Hepatocyte (in vitro differentiated cells): ENCODE measurements at places on chromosomes 16 and 17.
A peak's percentile ranks its signal among the peaks of the same experiment; 100 is the strongest.

DNA sequence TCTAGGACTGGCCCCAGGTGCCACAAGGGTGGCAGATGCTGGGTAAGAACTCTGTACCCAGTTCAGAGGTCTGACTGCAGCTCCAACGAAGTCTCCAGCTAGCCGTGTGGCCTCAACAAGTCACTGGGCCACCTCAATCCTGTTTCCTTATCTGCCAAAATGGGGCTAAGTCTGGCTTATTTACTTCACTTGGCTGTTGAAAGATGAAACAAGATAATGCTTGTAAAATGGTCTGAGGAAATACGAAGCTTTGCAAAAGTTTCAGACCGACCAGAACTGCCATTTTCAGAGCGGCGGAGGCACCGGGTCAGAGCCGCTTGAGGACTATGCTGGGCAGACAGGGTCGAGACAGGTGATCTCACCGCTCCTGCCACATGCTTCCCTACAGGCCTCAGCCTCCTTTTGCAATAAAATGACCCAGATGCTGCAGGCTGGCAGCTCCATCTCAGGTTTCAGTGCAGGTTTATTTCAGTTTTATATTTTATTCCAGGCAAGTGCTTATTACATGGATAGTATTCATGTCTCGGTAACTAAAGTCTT lies 17.2 kb downstream of the MNT start:
- no peak for DNase-seq

GRCh38 chr17:65173284-65173793 lies 36.2 kb downstream of the RGS9 start:
- DNase-seq: peak; percentile 63

GRCh38 chr16:1012722-1013592 lies 31.4 kb downstream of the SOX8 start:
- DNase-seq: no peak

DNA sequence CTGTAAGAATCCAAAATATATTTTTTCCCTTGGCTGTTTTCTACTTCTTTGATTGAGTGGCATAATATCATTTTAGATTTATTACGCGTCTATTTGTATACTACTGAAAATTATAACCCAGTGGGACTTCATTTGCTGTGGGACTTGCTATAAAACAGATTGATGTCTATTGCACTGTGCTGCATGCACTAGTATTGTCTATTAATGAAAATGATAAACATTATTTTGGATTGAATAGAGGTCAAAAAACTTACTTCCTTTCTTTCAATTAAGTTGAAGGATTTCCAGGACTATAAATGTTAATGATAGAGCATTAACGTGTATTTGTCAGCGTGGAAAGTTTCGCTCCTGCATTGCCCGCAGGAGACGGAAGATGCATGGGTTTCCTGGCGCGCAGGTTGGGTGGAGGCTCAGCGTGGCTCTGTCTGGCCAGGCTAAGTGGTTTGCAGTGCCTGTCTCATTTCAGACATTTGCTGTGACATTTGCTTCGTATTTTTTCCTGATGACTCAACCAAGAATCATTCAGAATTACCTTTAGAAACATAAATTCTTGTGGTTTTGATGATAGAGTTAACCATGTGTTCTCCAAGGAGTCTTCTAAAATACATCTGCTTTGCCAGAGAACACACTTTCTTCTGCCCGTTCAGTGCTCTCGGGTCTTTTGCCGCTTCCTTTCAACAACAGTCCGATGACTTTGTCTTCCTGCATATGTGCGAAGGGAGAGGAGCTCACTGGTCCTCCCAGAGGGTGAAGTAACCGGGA lies 216.7 kb downstream of the RPTOR start:
- DNase-seq: peak; percentile 31

- no peak for DNase-seq
Measured at GRCh38 chr17:78722246-78722761, 59.8 kb downstream of the CYTH1 start.

DNA sequence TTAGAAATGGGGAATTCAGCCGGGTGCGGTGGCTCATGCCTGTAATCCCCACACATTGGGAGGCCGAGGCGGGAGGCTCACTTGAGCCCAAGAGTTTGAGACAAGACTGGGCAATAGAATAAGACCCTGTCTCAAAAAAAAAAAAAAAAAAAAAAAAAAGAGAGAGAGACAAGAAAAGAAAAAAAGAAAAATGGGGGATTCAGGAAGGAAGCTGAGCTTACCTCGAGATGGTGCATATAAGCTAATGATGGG lies 150.8 kb upstream of the RPH3AL start:
- DNase-seq: no peak

DNA sequence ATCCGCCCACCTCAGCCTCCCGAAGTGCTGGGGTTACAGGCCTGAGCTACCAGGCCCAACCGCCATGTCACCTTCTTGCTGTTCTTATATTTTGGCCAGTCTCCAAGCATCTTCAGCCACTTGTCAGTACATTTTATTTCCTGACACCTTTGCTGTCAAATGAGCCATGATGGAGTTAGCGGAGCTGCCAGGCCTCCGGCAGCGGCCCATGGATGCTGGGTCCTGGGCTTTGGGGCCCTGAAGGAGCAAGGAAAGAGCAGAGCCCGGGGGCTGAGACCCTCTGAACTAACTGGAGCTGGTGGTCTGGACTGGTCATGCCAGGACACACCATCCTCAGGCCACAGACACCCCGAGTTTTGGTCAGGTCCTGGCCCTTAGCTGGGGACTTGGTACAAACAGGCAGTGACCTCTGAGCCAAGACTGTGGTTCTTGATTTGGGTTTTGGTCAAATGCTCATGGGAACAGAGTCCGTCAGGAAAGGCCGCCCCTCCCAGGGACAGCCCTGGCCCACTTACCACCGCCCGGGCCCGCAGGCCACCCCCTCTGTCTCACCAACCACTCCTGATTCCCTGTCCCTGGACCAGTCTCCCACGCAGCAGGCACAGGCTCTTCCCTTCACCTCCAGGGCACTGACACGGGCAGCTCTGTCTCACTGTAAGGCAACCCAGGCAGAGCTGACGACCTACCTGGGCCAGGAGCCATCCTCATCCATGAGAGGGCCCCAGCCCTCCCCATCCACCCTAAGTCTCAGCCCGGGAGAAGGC lies 42.0 kb downstream of the TNFRSF13B start:
- no peak for DNase-seq

DNA sequence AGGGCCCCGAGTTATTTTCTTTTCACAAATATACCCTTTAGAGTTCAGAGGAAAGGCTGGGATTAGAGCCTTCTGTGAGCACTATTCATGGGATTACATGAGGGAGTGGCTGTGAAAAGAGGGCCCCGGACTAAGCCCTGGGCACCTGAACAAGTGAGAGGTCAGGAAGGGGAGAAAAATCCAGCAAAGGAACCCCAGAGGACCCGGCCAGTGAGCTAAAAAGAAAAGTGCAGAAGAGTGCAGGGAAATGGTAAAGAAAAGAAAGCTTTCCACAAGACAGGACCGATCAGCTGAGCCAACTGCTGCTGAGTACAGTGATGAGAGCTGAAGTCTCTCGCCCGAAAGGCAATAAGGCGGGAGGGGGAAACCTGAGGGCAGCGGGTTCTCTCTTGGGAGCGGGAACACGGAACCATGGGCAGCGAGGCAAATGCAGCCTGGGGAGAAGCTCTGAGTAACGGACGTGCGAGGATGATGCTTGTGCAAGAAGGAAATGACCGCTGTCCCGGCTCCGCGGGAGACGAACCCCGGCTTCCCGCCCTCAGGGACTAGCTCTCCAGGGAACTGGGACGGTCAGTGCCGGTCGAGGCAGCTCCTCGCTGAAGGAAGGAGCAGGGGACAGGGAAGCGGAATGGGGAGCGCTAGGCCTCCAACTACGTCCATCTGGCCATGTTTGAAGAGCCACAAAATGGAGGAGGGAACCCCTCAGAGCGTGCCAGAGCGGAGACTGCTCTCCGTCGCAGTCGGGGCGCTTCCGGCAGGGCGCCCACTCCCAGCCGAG lies 665 bp upstream of the ALDH3A2 start:
- DNase-seq: peak; percentile 73

DNA sequence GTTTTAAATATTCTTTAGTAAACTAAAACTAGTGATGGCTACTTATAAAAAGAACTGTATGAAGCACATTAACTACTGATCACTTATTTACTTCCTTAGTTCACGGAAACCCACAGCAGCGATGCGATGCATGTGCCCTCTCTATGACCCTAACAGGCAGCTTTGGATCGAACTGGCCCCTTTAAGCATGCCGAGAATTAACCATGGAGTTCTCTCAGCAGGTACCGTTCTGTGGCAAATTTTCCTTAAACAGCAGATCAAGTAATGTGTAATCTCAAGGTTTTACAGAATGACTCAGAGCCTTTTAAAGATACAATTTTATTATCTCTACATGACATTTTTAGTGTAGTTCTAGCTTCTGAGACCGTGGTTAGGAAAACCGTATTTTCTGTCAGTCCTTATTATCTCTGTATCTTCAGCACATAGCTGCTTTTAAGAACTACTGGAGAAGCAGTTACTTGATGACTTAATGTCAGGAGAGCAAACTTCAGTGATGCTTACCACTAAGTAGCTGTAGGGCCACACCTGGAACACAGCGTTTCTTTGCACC lies 43.0 kb downstream of the GAN start:
- no peak for DNase-seq

DNA sequence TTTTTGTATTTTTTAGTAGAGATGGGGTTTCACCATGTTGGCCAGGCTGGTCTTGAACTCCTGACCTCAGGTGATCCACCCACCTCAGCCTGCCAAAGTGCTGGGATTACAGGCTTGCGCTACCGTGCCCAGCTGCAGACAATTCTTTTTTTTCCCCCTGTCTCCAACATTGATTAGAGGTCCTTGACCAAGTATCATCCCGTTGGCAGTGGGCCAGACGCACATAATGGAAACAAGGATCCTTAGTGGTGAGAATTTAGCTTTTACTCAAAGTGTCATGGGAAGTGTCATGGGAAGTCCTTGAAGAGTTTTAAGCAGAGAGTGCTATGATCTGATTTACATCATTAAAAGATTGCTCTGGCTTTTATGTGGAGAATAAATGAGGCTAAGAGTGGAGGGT lies 2.1 kb upstream of the FBXO47 start:
- DNase-seq: no peak

DNA sequence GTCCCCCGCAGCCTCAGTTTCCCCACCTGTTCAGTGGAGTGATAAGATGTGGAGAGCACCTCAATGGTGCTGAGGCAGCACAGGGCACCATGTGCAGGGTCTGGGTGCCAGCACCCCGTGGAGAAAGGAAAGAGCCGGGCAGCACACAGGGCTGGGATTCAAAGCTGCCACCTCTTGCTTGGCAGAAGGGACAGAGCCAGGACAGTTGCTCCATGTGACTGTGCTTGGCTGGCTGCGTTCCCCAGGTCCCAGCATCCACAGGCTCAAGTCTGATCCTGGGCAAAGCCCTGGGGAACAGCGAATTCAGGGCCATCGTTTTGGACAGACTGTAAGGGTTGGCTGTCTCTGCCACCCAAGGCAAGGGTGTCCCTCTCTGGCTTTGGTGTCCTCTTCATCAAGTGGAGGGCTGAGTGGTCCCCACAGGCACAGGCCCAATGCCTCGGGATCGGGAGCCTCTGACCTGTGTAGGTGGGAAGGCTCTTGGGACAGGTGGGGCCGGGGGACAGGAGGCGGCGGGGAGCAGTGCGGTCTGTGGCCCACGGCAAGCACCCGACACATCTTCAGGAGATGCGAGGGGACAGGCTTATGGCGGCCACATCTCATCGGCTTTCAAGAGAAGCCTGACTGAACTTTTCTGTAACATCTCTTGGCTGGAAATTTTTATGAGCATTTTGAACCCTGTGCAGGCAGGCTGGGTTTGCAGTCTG lies 8.5 kb downstream of the ZNF469 start:
- no peak for DNase-seq

GRCh38 chr17:75825149-75825552 lies 19.1 kb downstream of the UNC13D start:
- DNase-seq: no peak

DNA sequence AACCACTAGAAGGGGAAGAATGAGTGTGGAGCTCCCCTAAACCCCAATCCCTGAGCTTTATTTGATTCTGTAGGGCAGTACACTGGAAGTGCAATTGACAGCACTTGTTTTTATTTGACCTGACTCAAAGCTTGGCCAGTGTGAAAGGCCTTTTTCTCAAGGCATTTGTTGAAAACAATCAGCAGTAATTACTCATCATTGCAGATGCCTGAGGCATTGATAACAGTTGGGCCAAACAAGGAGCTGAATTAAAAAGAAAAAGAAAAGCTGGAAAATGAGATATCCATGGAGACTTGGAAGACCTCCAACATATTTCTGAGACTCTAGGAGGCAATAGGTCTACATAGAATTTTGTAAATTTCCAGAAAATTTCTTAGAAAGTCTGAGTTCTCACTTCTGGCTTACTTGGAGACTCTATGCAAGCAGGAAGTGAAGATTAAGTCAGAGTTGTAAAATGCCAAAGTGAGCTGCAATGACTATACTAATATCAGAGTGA lies 200.8 kb upstream of the KCNJ16 start:
- DNase-seq: no peak
